Type B pancreatic cell (in vitro differentiated cells): ENCODE measurements at places on chromosomes 6 and 20.

- DNase-seq = no peak
These were observed 24.1 kb upstream of the GTF3C6 start for GRCh38 chr6:110934381-110934898.

DNA sequence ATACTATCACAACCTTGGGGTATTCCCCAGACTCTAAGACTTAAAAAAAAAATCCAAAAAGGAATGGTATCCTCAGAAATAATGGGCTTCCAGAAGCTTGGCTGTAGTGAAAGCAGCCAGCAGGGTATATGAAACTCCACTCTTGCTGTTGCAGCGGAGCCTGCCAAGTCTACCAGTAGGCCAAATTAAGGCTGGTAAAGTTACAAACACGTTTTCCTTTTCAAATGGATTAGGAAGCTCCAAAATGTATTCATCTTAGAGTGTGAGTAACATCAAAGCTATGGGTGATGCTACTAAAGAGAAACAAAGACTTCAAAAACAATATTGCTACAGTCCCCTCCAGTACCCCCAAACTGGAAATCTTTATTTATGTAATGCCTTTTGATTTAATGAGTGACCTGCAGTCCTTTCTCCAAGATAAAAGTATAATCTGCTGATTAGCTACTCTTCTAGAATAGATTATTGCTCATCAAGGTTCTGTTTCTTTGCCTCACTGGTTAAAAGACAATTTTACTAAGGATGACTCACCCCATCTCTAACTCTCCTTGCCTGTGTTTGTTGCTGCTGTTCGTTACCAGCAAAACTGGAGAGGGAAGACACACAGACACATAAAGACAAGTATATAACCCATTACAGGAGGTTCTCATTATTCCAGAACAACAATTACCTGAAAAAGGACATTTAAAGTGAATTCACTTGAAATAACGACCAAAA lies 84.9 kb downstream of the BTBD9 start:
- DNase-seq = no peak

- DNase-seq = no peak
These were observed 28.1 kb upstream of the FOXP4 start for GRCh38 chr6:41518118-41518517.

DNA sequence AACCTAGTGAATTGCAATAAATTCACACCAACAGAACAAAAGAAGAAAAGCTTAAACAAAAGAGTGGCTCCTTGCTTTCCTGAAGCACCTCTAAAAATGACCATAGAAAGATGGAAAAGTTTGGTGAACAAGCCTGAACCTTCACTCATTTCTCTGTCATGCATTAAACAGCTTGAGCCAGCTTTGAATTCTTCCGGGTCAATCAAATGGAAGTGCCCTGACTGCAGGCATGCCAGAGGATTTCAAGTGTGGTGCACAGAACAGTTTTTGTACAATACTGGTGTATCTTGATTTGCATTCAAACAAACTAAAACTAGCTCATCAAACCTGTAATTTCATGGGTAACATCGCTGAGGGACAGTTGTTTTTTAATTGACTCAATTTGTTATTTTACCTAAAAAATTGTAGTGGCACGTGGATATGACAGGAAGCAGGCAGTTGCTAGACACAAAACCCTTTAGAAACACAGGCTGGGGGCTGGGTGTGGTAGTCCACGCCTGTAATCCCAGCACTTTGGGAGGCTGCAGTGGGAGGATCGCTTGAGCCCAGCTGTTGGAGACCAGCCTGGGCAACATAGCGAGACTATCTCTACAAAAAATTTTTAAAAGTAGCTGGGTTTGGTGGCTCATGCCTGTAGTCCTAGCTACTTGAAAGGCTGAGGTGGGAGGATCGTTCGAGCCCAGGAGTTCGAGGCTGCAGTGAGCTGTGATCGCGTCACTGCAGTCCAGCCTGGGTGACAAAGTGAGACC lies 9.1 kb downstream of the CASS4 start:
- no peak for DNase-seq

GRCh38 chr6:156839591-156840001 lies 62.4 kb downstream of the ARID1B start:
- no peak for DNase-seq

- no peak for DNase-seq
These were observed 43.9 kb downstream of the SRC start for GRCh38 chr20:37389844-37390275.

GRCh38 chr6:130018744-130019325 lies 454 bp downstream of the L3MBTL3 start:
- DNase-seq = peak; percentile 68

GRCh38 chr6:105929626-105930025 lies 156.5 kb upstream of the PRDM1 start:
- no peak for DNase-seq

DNA sequence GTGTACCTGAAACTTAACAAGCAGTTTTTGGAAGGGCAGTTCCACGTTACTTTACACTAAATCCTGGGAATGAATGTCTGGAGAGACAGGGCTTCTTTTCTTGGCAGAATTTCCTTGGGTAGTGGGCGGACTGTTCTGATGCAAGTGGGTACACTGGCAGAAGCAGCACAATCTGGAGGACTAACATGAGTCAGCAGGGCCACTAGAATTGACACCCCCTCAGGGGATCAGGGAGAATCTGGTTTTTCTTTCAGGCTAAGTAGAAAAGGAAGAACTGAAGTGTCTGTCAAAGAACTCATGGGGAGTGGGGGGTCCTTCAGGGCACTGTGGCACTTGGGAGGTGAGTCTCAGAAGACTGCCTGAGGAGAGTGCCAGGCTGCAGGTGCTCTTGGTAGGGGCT lies 34.6 kb downstream of the PANK2 start:
- no peak for DNase-seq

GRCh38 chr6:163922562-163922961 lies 508.0 kb downstream of the QKI start:
- DNase-seq = no peak

DNA sequence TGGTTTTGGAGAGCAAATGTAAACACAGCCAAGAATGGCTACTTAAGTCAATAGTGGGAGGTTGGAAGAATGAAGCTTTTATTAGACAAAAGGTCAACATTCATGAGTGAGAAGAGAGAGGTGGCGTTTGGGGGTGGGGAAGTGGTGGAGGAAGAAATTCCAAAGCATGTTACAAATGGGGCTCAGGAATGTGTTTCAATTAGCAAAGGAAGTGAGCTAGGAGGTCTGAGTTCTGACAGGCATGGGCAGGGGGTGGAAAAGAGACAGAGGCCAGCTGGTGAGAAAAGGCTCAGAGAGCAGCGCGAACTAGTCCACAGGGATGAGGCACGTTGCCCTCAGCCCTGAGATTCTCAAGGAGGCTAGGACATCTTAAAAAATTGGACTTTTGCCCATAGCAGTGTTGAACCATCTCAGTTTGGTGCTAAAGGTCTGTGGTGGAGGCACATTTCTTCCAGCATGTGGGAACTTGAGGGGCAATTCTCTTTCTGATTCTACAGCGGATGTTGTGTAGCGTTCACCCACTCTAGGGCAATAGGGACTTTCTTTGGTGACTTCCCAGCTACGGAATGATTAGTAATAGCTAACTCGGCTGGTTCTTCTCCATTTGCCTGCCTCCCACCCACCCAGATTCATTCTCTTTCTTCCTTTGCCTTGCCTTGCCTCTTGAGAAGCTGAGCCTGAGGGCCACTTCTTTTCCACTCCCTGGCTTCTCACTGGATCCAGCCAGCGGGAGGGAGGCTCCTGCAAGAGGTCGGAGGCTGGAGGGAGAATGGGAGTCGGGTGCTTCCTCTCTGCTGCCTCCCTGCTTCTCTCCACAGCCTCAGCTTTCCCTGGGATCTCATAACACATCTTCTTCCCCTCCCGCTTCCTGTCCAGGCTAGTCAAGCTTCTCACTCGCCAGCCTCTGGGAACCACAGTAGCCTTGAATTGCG lies 45.1 kb upstream of the NEDD9 start:
- DNase-seq = no peak

- DNase-seq = no peak
These were observed 74.1 kb downstream of the TTLL2 start for GRCh38 chr6:167399051-167399387.

GRCh38 chr6:84466511-84466910 lies 239.1 kb upstream of the CEP162 start:
- no peak for DNase-seq

DNA sequence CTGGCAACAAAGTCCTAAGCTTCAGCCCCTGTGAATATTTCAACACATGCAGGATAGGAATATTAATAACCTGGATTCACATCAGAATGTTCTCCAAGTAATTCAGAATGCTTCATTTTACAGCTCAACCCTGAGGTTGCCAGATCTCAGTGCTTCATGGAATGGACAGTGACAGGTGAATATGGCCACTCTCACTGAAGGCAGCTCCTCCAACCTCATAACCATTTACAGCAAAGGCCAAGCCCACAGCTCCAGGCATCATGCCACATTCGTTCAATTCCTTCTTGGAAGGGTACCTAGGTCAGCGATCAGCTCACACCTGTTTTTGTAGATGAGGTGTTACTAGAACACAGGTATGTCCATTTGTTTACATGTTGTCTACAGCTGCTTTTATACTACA lies 17.1 kb downstream of the CLIC5 start:
- no peak for DNase-seq

GRCh38 chr20:8133851-8134451 lies 1.9 kb downstream of the PLCB1 start:
- no peak for DNase-seq

GRCh38 chr6:2938004-2938631 lies 33.2 kb downstream of the SERPINB6 start:
- DNase-seq = peak; percentile 47

DNA sequence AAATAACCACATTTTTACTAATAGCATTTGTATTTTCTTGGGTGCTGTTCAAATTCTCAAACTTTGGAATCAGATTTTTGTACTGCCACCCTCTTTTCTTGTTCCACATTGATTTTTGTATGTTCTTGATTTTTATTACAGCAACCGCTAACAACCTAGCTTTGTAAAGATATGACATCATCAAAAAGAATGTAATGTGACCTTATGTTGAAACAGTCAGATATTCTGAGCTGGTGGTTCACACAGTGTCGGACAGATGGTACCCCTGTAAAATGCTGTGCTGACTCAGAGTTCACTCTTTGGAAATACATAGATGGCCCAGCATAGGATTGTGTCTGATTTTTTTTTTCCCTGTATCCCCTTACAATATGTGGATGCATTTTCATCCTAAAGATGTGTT lies 118.9 kb downstream of the QKI start:
- no peak for DNase-seq

DNA sequence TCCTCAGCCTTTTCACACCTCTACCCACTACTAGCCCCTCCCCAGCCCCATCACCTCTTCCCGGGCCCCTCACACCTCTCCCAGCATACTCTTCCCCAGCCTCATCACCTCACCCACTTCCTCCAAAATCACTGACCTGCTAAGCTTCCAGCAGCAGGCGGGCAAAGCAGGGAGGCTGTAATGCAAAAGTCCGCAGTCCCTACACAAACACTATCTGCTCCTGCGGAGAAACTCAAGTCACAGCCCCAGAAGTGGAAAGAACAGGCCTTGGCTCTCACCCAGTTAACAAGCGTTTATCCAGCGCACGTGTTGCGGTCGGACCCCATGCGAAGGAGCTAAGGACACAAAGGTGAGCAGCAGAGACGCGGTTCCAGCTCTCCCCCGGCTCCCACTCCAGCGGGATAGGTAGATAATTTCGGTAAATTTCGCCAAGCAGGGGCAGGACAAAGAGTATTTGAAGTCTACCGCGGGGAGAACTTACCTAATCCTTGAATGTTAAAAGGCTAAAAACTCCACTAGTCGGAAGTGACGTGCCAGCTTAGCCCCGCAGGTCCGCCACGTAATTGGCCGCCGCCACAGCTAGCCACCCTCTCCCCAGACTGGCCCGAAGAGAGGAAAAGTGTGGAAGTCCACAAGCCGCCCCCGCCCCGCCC lies 728 bp upstream of the TRIM39 start:
- DNase-seq = no peak

DNA sequence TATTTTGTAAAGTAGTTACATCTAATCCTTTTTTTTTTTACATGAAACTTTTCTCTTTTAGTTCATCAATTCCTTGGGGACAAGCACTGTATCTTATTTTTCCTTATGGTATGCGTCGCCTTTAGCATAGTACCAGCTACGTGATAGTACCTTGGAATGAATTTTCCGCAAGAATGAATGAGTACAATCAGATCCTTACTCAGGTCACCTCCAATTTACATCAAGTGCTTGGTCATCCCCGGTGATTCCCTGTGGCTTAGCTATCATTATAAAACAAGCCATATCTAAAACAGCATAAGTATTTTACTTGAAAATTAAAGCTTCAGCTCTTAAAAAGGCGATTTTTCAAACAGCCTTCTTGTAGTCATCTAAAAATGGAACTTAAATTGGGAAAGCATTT lies 680.4 kb upstream of the MAP3K7 start:
- no peak for DNase-seq

DNA sequence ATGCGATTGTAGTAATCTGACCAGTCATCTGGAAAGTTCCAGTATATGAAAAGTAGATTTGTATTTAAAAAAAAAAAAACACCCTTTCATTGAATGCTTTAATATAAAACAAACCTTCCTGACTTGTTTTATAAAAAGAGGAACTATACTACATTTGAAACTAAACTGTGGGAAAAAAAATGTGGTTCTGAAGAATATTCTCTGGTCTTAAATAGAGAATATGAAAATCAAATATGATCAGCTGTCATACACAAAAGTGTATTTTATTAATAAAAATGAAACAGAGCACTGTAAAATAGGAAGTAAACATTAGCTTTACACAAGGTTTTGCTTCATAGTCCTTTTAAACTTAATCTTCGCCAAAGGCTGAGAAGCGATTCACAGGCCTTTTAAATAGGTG lies 25.3 kb upstream of the CD83 start:
- no peak for DNase-seq

DNA sequence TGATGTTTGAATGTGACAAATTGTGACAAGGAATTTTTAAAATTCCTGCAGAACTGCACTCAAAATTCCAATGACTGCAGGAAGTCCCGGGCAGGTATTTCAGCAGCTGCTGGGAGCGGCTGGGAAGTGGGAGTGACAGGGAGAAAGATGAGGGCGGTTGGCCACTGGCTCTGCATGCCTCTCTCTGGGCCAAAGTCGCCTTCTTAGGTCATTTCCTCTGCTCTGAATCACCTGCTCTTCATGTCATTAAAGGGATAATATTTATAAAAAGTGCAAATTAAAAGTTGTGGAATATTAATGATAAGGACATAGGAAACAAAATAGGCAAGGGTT lies 43.9 kb downstream of the RAMACL start:
- DNase-seq = no peak
